Vagina (tissue), 2 donors: ENCODE measurements at places on chromosomes 2 and 18. TPM values are rescaled to one million over a fixed set of nuclear protein-coding genes. Genes with fewer than 3 reads are reported as not detected.

TTR gene
- not detected for total RNA-seq

GRCh38 chr2:128503399-128504245 lies 185.0 kb upstream of the HS6ST1 start:
- H3K27ac ChIP-seq: no peak overlapping the region
- H3K36me3 ChIP-seq: no peaks in the 10 kb centered on the region
- peak; percentile 75 for DNase-seq
- H3K27me3 ChIP-seq: no peaks in the 10 kb centered on the region
- H3K4me3 ChIP-seq: no peak overlapping the region

- no peaks in the 10 kb centered on the region for H3K4me1 ChIP-seq
- no peaks in the 10 kb centered on the region for H3K27me3 ChIP-seq
- H3K4me3 ChIP-seq: no peak overlapping the region
- no peak overlapping the region for H3K27ac ChIP-seq
Measured at GRCh38 chr18:11494107-11494506, 115.3 kb upstream of the SLC35G4 start.

SMC6 gene
- total RNA-seq: 33.6 TPM

UPP2 gene
- not detected for total RNA-seq

DNA sequence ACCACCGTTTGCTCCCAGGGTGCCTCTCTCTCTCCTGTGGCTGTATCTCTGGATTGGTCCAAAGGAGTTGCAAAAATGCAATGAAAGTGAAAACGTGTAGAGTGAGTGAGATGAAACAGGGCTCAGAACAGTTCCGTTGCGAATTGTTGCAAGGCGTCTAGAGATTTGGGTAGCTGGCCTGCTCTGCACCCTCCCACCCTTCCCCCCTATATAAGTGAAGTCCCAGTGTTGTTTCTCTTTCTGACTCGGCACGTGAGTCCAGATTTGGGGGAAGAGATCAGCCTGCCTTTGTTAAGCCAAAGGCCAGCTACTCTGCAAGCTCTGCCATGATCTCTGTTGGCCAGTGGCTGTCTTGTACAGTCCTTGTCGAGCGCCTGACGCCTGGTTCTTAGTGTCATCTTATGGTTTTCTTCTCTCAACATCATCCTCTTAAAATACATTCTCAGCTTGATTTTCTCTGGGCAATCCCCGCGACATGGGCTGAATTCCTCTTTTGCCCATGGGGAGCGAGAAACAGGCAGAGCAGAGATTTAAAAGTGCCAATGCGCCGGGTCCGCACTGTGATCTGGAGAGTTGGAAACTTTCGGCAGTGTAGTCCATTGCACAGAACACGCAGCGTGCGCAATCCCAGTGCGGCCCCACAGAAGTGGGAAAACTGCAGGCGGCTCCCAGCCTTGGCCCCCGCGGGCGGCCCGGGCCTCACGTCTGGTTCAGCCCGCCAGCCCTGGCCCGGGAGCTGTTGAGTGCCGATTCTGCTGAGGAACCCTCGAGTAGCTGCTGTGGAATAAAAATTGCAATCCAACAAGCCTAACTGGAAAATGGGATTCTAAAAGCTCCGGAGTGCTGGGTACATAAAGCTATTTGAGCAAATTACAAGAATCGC lies 9.3 kb downstream of the MEIS1 start:
- peak overlapping the region; percentile 63 for H3K4me3 ChIP-seq
- peaks cover 34% of the 10 kb centered on the region for H3K4me1 ChIP-seq
- no peaks in the 10 kb centered on the region for H3K27me3 ChIP-seq
- no peak for DNase-seq
- no peaks in the 10 kb centered on the region for H3K36me3 ChIP-seq
- H3K27ac ChIP-seq: peak overlapping the region; percentile 98

- H3K4me1 ChIP-seq: peaks cover 23% of the 10 kb centered on the region
- no peak overlapping the region for H3K4me3 ChIP-seq
- H3K36me3 ChIP-seq: peaks cover 13% of the 10 kb centered on the region
- DNase-seq: no peak
- H3K27me3 ChIP-seq: no peaks in the 10 kb centered on the region
Measured at GRCh38 chr2:241739651-241740050, 5.2 kb downstream of the D2HGDH start.

DNA sequence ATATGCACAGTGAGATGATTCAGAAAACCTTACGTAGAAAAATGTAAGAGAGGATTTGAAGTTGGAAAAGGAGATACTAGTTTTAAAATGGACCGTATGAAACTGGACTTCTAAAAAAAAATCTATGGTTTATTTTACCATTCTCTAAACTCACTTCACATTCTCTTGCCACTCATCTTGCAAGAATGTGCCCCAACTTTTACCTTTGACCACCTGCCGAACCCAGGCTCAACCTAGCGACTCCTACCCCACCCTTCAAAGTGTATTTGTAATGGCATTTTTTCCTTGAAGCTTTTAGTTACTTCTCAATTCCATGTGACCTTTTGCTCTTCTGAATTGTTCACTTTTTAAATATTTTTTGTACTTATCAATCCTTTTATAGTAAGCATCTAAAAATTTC lies 160.8 kb downstream of the PHLPP1 start:
- H3K27ac ChIP-seq: no peak overlapping the region
- peaks cover 20% of the 10 kb centered on the region for H3K4me1 ChIP-seq
- no peaks in the 10 kb centered on the region for H3K36me3 ChIP-seq
- no peak for DNase-seq
- no peak overlapping the region for H3K4me3 ChIP-seq

GRCh38 chr18:13612196-13612997 lies 114.0 kb downstream of the FAM210A start:
- no peaks in the 10 kb centered on the region for H3K27me3 ChIP-seq
- H3K27ac ChIP-seq: no peak overlapping the region
- peaks cover 29% of the 10 kb centered on the region for H3K4me1 ChIP-seq

MEX3C gene
- 20.4 TPM for total RNA-seq

ESPNL gene
- 0.74 TPM for total RNA-seq

- no peak overlapping the region for H3K4me3 ChIP-seq
- H3K27me3 ChIP-seq: no peaks in the 10 kb centered on the region
- no peak overlapping the region for H3K27ac ChIP-seq
- H3K4me1 ChIP-seq: peaks cover 17% of the 10 kb centered on the region
Measured at GRCh38 chr18:55384551-55385275, 203.3 kb downstream of the TCF4 start.

- peaks cover 32% of the 10 kb centered on the region for H3K4me1 ChIP-seq
- no peaks in the 10 kb centered on the region for H3K36me3 ChIP-seq
- H3K4me3 ChIP-seq: no peak overlapping the region
- no peak overlapping the region for H3K27ac ChIP-seq
- H3K27me3 ChIP-seq: no peaks in the 10 kb centered on the region
Measured at GRCh38 chr2:218262631-218263586, 2.1 kb downstream of the GPBAR1 start.

CD8A gene
- 6.9 TPM for total RNA-seq

DNA sequence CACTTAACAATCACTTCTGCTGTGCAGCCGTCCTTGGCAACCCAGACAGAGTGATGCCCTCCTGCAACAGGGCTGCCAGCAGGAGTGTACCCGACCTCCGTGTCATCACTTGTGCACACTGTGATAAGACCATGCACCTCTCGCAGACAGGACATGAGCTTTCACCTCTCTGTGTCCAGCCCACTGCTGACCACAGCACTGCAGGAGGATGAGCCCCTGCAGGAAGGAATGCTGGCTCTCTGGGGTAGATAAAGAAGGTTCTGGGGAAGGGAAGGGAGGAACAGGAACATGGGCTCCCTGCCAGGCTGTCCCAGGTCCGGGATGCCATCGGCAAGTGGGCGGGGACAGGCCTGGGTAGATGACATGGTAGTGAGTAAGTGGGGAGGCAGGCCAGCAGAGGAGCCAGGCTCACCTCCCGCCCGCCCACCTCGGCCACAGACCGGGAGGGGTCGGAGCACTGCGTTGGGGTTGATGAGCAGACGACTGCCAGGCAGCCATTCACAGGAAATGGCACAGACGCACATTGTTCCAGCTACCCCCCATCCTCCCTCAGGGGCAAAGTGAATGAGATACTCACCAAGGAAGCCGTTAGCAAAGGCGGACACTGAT lies 18.6 kb upstream of the COL6A3 start:
- no peaks in the 10 kb centered on the region for H3K36me3 ChIP-seq
- DNase-seq: no peak
- no peaks in the 10 kb centered on the region for H3K27me3 ChIP-seq
- no peak overlapping the region for H3K27ac ChIP-seq

LYG1 gene
- not detected for total RNA-seq

ZBTB7C gene
- 40.5 TPM for total RNA-seq

- no peaks in the 10 kb centered on the region for H3K27me3 ChIP-seq
- H3K4me3 ChIP-seq: no peak overlapping the region
- no peaks in the 10 kb centered on the region for H3K4me1 ChIP-seq
- no peaks in the 10 kb centered on the region for H3K36me3 ChIP-seq
Measured at GRCh38 chr2:124318913-124319312, 293.8 kb downstream of the CNTNAP5 start.

DNA sequence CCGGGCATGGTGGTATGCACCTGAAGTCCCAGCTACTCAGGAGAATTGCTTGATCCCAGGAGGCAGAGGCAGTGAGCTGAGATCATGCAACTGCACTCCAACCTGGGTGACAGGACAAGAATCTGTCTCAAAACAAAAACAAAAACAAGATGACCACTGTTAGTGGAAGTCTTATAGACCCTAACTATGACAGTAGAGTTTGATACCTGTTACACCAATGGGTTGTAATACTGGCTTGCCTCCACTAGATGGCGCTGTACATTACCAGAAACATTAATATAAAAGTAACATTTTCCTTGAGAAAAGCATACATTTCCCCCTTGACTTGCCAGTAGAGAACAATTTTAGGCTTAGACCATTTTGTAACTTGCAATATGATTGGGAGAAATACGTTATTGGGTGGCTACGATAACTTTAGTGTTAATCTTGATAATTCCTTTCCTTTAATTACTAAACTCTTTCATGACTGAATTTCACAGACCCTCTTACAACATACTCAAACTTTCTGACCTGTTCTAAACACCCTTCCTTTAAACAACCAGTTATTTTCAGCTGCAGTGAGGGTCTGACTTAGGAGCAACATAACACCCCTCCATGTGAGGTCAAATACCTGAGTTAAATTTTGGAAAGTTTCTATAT lies 19.5 kb downstream of the SLC25A52 start:
- no peaks in the 10 kb centered on the region for H3K27me3 ChIP-seq
- H3K36me3 ChIP-seq: no peaks in the 10 kb centered on the region
- no peaks in the 10 kb centered on the region for H3K4me1 ChIP-seq
- DNase-seq: no peak
- no peak overlapping the region for H3K4me3 ChIP-seq

- peaks cover 10% of the 10 kb centered on the region for H3K36me3 ChIP-seq
- H3K4me3 ChIP-seq: no peak overlapping the region
- no peak overlapping the region for H3K27ac ChIP-seq
Measured at GRCh38 chr2:216426938-216427337, 14.7 kb downstream of the SMARCAL1 start.

DNA sequence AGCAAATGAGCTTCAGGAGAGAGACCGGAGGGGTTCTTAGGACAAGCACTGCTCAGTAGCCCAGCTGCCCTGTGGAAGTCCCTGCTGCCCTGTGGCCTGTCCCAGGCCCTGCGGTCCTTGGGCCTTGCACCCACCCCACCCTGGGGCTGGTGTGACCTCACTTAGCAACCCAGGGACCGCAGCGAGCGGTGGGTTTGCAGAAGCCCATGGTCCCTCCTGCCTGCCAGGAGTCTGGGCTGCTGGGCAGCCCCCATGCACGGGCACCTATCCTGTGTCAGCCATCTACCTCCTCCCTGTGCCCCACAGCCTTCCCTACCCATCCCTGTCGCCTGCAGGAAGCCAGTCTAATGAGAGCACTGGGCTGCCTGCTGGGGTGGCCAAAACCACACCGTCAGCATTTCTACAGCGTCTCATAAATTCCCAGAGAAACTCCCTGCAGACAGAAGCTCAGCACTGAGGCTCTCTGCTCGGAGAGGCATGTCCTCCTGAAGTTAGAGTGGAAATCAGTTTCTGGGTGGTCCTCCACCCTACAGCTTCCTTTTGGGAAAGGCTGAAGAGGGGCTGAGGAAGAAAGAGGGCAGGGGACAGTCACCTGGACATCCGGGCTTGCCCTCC lies 231.1 kb upstream of the HS6ST1 start:
- H3K27me3 ChIP-seq: no peaks in the 10 kb centered on the region
- DNase-seq: peak; percentile 72
- H3K27ac ChIP-seq: no peak overlapping the region
- no peaks in the 10 kb centered on the region for H3K4me1 ChIP-seq
- H3K36me3 ChIP-seq: no peaks in the 10 kb centered on the region
